ENCODE measurements at places on chromosomes 12 and 14.

DNA sequence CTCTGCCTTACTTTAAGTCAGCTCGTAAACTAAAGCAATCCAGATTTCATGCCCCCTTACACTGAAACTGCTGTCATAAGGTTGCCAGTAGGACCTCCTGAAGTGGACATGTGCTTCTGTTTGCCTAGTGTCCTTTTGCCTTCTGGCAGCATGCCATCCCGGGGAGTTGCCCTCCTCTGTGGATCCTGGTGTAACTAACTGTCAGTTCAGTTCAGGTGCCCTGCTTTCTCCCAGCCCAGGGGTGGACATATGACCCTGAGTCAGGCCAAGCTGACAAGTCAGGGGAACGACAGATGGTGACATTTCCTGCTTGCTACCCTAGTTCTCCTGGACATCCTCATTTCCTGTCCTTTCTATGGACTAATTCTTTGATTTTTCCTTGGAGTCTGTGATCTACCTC is 25.6 kb downstream of the AKAP6 start:
- DNase-seq, result no peak

DNA sequence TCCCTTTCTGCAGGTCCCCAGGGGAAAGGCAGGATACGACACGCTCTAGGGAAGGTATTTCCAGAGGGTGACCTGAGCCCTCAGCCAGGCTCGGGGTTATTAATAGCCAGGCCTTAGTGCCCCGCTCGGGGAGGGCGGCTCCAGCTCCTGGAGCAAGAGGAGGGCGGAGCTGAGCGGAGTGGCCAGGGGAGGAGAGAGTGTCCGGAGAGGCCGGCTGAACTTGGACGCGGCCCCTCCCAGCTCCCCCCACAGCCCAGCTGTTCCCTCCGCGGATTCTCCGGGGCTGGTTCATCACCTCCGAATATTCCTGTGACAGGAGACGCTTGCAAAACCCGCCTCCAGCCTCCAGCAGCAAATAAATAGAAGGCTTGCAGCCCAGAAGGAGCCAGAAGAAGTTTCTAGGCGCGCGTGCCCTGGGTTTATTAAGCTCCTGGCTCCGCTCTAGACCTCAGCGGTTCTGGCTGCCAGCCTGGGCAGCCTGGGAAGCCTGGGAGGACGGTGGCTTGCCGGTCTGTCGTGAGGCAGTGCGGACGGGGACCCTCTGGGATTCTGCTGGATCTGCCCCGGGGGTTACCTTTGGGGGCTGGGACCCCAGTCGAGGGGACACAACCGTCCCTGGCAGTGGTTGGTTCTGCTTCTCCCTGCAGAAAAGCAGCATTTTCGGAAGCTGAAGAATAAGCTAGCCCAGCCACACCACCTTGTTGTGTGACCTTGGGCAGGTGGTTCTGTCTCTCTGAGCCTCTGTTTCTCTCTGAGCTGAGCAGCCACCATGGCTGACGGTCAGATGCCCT is at the start of gene HSPB8:
HSPB8 (plus strand) TSS at position 388 of the 791 bp plus-strand sequence; CDS start at position 770, 382 bp downstream.
- no peak for DNase-seq

- DNase-seq, result no peak
These were observed 314.3 kb downstream of the C12orf75 start for GRCh38 chr12:105644770-105645169.

DNA sequence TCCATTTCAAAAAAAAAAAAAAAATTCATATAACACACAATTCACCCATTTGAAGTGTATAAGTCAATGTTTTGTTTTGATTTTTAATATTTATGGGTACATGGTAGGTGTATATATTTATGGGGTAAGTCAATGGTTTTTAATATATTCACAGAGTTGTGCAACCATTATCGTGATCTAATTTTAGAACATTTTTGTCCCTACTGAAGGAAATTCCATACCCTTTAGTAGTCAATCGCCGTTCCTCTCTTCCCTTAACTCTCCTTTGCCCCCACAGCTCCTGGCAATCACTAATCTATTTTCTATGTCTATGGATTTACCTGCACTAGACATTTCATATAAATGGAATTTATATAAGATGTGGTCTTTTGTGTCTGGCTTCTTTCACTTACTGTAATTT is 92.8 kb downstream of the TRAFD1 start:
- no peak for DNase-seq

DNA sequence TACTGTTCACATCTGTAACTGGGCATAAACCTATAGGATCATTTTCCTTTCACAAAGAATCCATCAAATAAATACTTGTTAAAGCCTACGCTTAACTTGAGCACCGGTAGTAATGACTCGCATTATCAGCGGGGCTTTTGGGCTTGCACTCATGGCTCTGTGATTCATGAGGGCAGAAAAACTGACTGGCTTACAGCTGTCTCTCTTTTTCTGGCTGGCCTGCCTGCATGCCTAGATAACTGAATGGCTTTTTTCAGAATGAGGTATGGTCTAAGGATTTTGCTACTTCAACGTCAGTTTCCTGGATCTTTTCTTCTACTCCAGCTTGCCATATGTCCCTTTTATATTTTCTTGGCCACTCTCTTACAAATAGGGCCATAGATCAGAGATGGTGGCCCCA is 531.1 kb downstream of the NRXN3 start:
- no peak for DNase-seq

DNA sequence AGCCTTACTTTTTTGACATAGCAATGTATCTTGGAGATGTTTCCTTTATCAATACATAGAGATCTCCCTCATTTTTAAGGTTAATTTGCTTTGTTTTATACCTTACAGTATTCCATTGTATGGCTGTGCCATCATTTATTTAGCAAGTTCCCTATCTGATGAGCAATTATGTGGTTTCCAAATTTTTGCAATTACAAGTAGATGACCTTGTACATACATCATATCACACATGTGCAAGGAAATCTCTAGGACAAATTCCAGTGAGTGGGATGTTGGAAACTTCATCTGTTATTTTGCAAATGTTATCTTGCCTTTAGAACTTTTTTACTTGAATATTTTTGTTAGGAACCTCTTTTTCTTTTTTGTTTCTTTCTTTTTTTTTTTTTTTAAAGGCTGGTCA is 49.7 kb downstream of the DRAM1 start:
- DNase-seq, result peak; percentile 70

- DNase-seq, result no peak
These were observed 7.4 kb downstream of the DAAM1 start for GRCh38 chr14:59195912-59196311.

GRCh38 chr12:54356951-54357356 is 7.3 kb downstream of the GPR84 start:
- no peak for DNase-seq

DNA sequence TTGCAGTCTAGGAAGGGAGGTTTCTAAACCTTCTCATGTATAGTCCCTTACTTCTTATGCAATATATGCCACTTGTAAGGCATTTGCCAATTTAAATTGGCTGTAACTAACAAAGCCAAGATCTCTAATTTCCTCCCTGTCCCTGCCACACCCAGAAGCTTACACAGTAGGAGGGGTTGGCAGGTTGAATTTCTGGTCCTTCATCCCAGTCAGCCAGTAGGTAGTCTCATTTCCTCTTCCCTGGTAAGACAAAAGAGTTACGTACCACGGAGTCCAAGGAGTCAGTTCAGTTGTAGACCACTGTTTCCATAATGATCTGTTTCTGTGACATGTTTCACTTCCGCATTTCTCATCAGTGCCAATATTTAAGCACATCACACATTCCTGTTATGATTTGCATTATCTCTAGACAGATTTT is 47.0 kb upstream of the PLBD1 start:
- peak; percentile 76 for DNase-seq

GRCh38 chr14:32595497-32595896 is 266.4 kb downstream of the AKAP6 start:
- DNase-seq, result no peak

GRCh38 chr14:24098229-24098926 is 4.3 kb downstream of the PCK2 start:
- no peak for DNase-seq

DNA sequence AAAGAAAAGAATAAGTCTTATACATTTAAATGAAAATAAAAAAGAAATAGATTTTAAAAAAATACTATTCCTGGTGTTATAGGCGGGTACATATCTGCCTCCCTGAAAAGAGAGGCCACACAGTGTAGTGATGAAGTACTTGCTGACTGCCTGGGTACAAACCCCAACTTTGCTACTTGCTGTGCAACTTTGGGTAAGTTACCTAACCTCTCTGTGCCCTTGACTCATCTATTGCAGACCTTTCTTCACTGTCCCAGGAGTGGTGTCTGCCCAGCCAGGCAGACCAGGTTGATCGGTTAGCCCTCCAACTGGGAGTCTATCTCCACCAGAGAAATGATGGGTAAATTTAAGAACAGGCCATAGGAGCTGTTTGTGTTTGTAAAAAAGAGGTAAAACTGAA is 82.0 kb downstream of the SLC24A4 start:
- no peak for DNase-seq

DNA sequence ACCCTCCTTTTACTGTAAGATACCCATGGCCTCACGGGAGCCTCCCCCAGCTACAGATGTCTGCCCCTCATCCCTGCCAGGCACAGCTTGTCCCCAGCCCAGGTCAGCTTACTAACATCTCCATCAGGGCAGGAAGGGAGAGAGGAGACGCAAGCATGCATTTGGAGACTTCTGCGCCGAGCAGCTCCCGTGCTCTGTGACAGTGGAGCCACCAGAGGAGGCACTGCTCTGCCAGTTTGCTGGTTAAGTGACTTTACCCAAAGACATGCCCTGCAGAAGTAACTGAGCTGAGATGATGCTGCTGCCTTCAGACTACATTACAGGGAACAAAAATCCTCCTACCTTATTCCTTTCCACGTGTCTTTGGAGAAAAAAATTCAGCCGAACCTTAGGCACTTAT is 133.4 kb downstream of the ESRRB start:
- no peak for DNase-seq

- DNase-seq, result no peak
These were observed 146.8 kb upstream of the KITLG start for GRCh38 chr12:88726806-88727720.

GRCh38 chr12:7282844-7283243 is 21.0 kb upstream of the ACSM4 start:
- DNase-seq, result no peak

GRCh38 chr14:57071639-57072038 is 197.1 kb downstream of the EXOC5 start:
- DNase-seq, result no peak

DNA sequence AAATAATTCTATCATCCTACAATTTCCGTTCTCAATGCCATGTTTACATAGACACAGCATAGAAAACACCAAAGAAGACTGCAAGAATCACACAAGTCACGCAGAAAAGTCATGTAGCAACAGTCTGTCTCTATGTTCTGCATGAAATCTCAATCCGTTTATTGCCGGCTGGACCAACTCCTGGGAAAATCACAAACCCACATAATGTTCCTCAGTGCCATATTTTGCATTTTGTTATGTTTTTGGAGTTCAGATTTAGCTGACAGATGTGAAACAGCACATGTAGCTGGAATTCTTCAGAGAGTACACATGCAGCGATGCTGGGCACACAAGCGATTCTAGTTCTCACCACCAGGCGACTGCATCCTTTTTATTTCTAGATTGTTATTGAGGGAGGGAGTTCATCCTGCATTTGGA is 193.1 kb downstream of the APAF1 start:
- DNase-seq, result no peak

Measured in suppressor macrophage treated with lipopolysaccharide for 1 hour (primary cell).